EL (cell line): ENCODE measurements at places on chromosomes 13 and 19.

- no peak for DNase-seq
These were observed 345.1 kb downstream of the MTUS2 start for GRCh38 chr13:29165216-29165615.

DNA sequence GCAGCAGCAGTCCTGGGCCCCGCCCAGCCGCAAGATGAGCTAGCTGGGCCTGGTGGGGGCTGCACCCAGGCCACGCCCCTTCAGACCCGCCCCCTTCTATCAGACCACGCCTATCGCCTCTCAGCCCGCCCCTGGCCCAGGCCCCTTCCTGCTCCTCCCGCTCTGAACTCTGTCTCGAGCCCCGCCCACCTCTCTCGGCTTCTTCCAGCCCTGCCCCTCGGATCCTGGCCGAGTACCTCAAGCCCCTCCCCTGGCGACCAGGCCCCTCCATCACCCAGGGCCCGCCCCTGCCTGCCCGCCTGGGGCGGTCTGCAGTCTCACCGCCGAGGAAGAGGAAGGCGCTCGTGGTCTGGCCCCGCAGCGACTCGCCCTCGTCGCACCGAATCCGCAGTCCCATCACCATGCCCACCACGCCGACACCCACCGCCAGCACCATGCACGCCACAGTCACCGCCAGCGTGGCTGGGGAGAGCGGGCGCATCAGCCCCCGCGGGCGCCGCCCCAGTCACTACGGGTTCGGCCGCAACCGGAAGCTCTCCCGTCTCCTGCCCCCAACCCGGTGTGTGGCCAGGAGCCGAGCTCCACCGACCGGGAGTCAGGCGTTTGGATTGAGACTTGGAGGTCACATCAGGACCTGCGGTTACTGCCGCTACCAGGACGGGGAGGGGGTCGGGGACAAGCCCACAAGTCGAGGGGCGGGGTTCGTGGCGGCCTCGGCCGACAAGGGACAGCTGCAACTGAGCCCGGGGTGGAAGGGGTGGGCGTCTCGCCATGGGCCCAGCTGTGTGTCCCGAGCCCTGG, 1.0 kb downstream of the CLDND2 start:
- peak; percentile 99 for DNase-seq

DNA sequence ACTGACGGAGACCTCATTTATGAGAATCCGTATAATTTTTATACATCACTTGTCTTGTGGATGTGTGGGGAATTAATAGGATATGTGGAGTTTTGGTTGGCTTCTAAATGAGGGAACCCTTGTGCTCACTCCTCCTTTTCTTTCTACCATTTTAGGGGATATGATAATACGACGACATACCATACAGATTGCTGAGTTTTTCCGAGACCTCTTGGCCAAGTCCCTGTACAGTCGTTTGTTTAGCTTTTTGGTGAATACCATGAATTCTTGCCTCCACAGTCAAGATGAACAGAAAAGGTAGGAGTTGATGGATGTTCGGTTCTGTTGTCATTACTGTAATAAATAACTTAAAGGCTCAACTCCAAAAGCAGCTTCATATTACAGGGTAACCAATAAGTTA, 335.2 kb downstream of the MYO16 start:
- DNase-seq, result no peak

DNA sequence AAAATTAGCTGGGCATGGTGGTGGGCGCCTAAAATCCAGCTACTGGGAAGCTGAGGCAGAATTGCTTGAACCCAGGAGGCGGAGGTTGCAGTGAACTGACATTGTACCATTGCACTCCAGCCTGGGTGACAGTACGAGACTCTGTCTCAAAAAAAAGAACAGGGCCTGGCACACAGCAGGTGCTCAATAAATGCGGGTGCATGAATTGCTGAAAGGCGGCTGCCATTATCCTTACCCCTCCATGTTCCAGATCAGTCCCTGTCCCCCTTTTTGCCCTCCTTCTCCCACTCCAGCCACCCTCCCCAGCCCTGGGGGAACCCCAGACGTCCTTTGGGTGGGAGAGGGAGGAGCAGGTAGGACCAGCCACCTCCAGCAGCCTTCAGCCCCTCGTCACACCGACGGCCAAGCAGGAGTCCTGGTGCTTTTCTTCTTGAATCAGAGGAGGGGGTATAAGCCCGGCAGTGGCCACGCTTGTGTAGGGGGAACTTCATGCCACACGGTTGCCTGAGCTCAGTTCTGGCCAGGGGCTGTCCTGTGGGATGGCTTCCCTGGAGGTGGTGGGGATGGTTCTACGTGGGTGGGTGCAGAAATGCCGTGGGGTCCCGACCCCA, 20.4 kb upstream of the NFIC start:
- no peak for DNase-seq

DNA sequence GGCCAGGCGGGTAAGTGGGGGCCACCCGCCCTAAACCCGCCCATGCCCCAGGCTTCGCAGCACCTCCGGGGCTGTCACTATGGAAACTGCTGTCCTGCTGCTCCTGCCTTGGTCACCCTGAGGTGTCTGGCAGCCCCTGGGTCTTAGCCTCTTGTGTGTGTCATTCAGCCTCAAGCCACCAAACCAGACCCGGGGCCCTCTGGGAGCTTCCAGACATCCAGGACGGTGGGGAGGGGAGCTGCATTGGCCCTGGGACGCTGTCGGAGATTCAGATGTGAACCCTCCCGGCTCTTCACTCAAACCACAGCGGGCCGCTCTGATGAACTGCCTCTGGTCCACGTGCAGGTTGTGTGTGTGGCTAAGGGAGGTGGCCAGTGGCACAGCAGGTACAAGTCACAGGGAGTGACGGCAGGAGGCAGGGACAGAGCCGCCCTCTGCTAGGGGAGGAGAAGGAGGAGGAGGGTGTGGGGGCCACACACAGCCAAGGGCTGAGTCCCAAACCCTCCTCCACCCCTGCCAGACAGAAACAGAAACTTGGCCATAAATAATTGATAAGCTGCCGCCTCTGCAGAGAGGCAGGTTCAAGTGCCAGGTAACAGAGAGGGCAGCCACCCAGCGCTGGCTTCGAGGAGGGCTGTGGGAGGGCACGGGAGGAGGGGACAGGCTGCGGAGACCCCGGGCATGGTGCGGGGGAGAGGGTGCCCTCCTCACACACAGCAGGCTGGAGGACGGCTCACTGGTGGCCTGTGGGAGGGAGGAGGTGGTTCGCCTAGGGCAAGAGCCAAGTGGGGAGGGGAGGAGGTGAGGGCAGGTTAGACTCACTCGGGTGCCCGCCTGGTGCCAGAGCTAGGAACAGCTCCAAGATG, 8.0 kb downstream of the NANOS3 start:
- no peak for DNase-seq

DNA sequence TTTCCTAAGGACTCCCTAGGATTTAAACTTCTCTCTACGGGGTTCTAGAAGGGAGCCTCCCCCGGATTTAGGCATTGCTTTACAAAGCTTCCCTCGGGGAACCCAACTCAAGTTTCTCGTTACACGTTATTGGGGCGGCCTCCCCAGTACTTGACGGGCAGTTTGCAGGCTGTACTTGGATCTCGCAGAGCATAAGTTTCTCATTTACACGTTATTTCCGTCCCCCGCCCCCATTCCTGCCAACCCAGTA, 584 bp downstream of the SMG9 start:
- no peak for DNase-seq

DNA sequence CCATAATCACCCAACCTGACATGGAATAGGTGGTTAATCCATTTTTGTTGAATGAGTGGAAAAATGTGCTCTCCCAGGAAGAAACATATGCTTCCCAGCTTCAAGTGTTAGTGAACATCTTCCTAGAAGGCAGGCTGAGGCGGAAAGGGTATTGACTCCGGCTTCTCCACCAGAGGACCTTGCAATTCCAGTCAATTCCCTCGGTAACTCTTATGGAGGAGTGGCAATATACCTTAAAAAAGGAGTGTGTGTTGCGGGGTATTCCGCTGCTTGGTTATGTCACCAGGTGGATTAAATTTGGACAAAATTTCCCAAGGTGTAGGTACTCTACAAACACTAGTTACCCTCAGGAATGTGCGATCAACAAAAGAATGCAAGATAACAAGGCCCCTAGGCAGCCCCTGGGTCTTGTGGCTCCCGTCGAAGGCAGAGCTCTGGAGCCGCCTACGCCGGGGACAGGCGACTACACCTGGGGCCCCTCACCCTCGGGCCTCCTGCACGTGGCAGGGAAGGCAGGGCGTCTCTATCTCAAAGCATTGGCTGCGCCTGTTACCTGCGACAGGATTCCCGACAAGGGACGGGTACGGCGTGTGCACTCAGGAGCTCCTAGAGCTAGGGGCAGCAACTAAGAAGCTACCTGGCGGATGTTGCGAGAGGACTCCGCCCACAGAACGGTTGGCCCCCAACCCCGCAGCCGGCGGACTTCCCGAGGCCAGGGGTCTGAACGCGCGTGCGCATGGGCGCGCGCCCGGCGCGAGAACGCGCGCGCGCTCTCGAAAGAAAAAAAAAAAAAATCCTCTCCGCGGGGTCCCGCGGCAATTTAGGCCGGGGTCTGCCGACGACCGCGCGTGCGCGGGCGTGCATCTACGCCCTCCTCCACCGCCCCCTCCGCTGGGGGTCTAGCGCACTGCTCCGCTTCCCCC, at the start of gene WDR87:
Gene WDR87 (minus strand): TSS at position 649 of the 923 bp plus-strand sequence. CDS start 8,355 bp downstream, outside the sequence.
- no peak for DNase-seq

DNA sequence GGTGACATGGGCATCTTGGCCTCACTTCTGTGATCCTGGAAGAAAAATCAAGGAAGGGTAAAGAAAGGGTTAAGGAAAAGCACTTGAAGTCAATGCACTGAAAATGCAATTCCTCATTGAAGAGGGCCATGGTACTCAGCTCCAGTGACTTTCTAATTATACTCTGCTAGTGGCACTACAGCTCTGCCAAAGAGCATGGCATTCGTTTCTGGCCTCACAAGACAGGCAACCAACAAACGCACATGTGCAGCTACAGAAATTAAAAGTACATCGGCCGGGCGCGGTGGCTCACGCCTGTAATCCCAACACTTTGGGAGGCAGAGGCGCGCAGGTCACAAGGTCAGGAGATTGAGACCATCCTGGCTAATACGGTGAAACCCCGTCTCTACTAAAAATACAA, 21.8 kb downstream of the SACS start:
- DNase-seq, result no peak

DNA sequence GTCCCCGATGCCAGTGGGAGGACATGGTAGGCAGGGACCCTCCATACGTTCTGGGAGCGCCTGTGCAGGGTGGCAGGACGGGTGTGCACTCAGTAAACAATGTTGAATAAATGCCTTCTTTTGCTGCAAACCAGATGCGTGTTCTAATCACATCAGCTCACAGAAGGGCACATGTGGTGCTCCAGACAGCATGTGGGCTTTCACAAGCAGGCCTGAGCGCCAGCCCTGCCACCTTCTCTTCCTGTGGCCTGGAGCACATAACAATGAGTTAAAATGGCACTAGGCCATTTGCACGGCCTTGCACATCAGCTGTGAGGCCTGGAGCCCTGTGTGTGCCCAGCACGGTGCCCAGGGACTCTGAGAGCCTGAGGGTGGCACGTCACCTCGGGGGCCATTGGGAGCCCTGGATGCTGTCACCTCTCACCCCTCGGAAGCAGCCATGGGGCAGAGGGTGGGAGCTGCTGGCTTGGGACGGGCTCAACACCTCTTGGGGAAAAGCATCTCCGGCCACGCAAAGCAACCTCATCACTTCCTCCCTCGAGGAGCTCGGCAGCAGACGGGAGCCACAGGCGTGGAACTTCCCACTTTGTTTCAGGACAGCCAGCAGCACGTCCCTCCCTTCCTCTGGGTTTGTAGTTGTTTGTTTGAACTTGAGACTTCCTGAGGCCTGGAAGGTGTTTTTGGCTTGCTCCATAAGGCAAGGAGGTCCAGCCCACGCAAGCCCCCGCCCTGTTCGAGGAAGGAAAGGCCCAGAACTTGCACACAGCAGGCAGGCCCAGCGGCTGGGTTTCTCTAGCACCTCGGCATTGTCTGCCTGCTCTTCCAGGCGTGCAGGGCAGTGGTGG, 9.8 kb downstream of the MCF2L start:
- no peak for DNase-seq

GRCh38 chr13:76148926-76149325, 512.8 kb downstream of the LMO7 start:
- peak; percentile 87 for DNase-seq

DNA sequence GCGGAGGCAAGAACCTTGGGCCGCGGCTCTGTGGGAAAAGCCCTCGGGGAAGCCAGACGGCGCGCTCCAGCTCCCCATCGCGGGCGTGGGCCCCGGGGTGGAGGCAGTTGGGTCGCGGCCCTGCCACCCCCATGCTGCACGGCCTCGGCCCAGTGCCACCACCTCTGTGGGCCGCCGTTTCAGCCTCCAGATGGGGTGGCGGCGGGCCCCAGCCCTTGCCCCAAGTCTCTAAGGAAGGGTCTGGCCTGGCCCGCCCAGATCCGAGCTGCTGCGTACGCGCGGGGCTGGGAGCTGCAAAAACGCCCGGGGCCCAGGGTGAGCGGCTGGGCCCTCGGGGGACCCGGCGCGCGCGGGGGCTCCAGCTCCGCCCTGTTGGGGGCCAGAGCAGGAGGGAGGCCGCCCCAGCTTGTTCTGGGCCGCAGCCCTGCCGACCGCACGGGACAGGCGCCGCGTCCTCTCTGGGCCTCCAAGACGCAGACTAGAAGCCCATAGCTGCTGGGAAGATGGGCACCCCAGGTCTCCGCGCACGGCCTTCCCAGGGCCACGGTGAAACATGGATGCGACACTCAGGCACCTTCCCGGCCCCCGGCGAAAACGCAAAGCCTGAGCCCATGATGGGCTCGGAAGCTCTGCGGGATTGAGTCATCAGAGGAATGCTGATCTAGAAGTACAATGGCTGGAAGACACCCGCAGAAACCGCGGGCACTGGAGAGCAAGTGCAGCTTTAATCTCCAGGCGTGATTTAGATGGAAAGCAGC, 110.1 kb downstream of the KCTD15 start:
- DNase-seq, result peak; percentile 52

DNA sequence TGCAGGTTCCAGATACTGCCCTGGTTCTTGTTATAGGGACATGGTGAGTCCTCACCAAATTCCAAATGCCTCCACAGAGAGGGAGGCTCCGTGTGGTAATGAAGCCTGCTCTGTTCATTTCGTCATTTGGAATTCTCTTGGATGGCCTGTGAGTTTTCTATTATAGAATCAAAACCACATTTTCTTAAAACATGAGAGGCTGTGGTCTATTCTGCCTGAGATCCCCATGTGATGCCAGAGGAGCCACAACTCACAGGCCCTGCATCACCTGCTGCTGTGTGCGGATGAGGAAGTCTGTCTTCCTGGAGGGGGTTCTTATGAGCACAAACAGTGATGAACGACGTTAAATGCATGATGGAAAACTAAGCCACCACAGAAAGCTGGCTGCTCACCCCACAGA, 264.4 kb downstream of the UQCRFS1 start:
- no peak for DNase-seq

GRCh38 chr13:20231839-20232555, at the start of gene GJB6:
Gene GJB6, minus strand, starts transcription at chr13:20232319. Its CDS starts 8,839 bp downstream, at chr13:20223480.
- DNase-seq, result no peak

- no peak for DNase-seq
These were observed 754.3 kb upstream of the ARGLU1 start for GRCh38 chr13:107322228-107322627.

GRCh38 chr13:31227870-31228269, 28.1 kb downstream of the B3GLCT start:
- DNase-seq, result no peak

GRCh38 chr13:48151363-48152161, 56.7 kb upstream of the MED4 start:
- DNase-seq, result no peak
